IMR-90 (cell line): ENCODE measurements at places on chromosomes 5 and 9. TPM values are rescaled to one million over a fixed set of nuclear protein-coding genes. Genes with fewer than 3 reads are reported as not detected.
A peak's percentile ranks its signal among the peaks of the same experiment; 100 is the strongest.

Gene EPB41L4A
- under 0.01 TPM in 2 replicates for total RNA-seq

GRCh38 chr5:1444361-1445189 lies 665 bp downstream of the SLC6A3 start:
- peaks cover 73% of the 10 kb centered on the region for H3K27me3 ChIP-seq
- no peaks in the 10 kb centered on the region for H3K36me3 ChIP-seq
- H3K4me1 ChIP-seq, result no peaks in the 10 kb centered on the region
- DNase-seq, result no peak
- H3K4me3 ChIP-seq, result no peak overlapping the region
- no peak overlapping the region for H3K27ac ChIP-seq

DNA sequence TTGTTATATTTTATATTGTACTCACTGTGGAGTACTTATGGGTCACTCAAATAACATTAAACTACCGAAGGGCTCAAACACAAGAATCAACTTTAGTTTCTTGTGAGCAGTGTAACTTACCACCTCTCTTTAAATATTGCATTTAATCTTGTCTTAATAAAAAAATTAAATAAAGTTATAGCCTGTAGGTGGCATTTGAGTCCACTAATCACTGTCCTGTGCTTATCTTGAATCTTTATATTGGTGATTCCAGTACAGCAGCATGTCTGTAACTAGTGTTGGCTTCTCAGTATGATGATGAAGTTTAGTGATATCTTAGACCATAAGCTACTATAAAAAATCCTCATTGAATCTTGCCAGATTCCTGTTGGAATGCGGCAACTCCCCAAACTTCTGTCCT lies 313.8 kb downstream of the FAM170A start:
- H3K27ac ChIP-seq, result no peak overlapping the region
- no peaks in the 10 kb centered on the region for H3K27me3 ChIP-seq
- no peaks in the 10 kb centered on the region for H3K36me3 ChIP-seq
- H3K4me1 ChIP-seq, result no peaks in the 10 kb centered on the region

Gene CDH9
- total RNA-seq, result not detected in 2 replicates

Gene SLC36A3
- total RNA-seq, result not detected in 2 replicates

Gene GABRA1
- total RNA-seq, result not detected in 2 replicates

GRCh38 chr9:74496819-74497747 lies at the start of gene RORB:
Gene RORB, plus strand, starts transcription at chr9:74497335. Its CDS starts 642 bp downstream, at chr9:74497977.
- H3K27me3 ChIP-seq, result peaks cover 34% of the 10 kb centered on the region
- DNase-seq, result peak; percentile 5
- H3K4me1 ChIP-seq, result no peaks in the 10 kb centered on the region
- H3K36me3 ChIP-seq, result no peaks in the 10 kb centered on the region
- H3K27ac ChIP-seq, result no peak within 1 kb of the TSS

Gene MYMK
- not detected in 2 replicates for total RNA-seq

- peak overlapping the region; percentile 50; the same call in 1 of the 2 replicates for H3K27ac ChIP-seq
- no peak overlapping the region for H3K4me3 ChIP-seq
- DNase-seq, result peak; percentile 57
- peaks cover 7% of the 10 kb centered on the region for H3K4me1 ChIP-seq
- H3K27me3 ChIP-seq, result no peaks in the 10 kb centered on the region
- no peaks in the 10 kb centered on the region for H3K36me3 ChIP-seq
Observed at GRCh38 chr9:134607971-134608370, 33.6 kb upstream of the COL5A1 start.

DNA sequence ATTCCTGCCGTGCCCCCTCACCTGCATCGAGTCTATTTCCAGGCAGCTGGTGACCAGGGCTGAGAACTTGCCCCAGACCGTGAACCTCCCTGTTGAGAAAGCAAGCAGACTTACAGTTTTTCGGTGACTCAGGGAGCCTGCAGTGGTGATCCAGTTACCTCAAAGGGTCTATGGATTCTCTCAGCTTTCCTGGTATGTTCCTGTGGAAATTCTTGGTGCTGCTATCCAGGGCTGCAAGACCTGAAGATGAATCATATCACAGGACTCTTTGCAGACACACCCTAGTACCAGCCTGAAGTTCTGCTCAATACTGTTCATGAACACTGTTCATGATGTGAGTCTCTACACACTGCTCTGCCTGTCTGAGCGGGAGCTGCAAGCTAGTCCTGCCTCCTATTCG lies 154.7 kb downstream of the WDR70 start:
- no peaks in the 10 kb centered on the region for H3K27me3 ChIP-seq
- H3K36me3 ChIP-seq, result no peaks in the 10 kb centered on the region; the same call in 1 of the 2 replicates
- H3K4me1 ChIP-seq, result no peaks in the 10 kb centered on the region
- H3K27ac ChIP-seq, result no peak overlapping the region
- H3K4me3 ChIP-seq, result no peak overlapping the region
- DNase-seq, result peak; percentile 64

Gene AGPAT2
- 16.1 and 18.9 TPM in 2 replicates for total RNA-seq

- no peak for DNase-seq
- H3K4me1 ChIP-seq, result 0 out of 2 replicates have a peak, but pooled peaks cover 1% of the 10 kb centered on the region
- no peak overlapping the region for H3K27ac ChIP-seq
- H3K27me3 ChIP-seq, result no peaks in the 10 kb centered on the region; the same call in 1 of the 2 replicates
- H3K4me3 ChIP-seq, result no peak overlapping the region
Observed at GRCh38 chr5:17329571-17329970, 112.1 kb downstream of the BASP1 start.

Gene CDH10
- 0.18 and 0.28 TPM in 2 replicates for total RNA-seq

Gene TAF11L10
- total RNA-seq, result not detected in 2 replicates

Gene SRD5A1
- total RNA-seq, result 6.3 and 9.7 TPM in 2 replicates

GRCh38 chr5:137995077-137995748 lies 37.7 kb downstream of the FAM13B start:
- H3K27ac ChIP-seq, result no peak overlapping the region
- peaks cover 9% of the 10 kb centered on the region; the same call in 1 of the 2 replicates for H3K36me3 ChIP-seq
- H3K4me1 ChIP-seq, result peaks cover 8% of the 10 kb centered on the region
- H3K27me3 ChIP-seq, result no peaks in the 10 kb centered on the region

GRCh38 chr9:134834957-134835419 lies 45.6 kb upstream of the FCN2 start:
- H3K27me3 ChIP-seq, result no peaks in the 10 kb centered on the region
- DNase-seq, result no peak
- no peak overlapping the region for H3K27ac ChIP-seq
- no peaks in the 10 kb centered on the region for H3K4me1 ChIP-seq

DNA sequence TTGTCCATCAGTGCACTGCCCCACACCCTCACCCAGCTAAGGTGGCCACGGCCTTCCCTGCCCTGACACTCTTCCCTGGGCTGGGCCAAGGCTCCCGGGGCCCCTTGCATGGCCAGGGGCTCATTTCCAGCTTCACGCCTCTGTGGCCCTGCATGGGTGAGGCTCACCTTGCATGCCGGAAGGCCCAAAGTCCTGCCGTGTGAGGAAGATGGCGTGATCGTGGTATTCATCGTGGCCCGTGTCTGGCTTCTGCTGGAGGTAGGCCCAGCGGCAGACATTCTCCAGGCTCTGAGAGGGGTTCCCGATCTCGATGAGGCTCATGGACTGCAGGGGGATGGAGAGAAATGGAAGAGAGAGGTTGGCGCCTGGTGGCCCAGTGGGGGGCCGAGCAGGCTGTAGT lies 98.4 kb downstream of the ZNF354C start:
- H3K4me1 ChIP-seq, result no peaks in the 10 kb centered on the region
- H3K27ac ChIP-seq, result no peak overlapping the region
- no peaks in the 10 kb centered on the region for H3K27me3 ChIP-seq

DNA sequence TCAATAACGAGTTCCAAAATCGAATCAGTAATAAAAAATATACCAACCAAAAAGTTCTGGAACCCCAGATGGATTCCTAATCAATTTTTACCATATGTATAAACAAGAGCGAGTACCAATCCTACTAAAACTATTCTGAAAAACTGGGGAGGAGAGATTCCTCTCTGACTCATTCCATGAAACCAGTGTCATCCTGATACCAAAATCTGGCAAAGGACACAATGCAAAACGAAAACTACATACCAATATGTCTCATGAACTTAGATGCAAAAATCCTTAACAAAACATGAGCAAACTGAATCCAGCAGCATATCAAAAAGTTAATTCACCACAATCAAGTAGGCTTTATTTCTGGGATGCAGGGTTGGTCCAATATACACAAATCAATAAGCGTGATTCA lies 30.5 kb upstream of the MACIR start:
- H3K4me1 ChIP-seq, result no peaks in the 10 kb centered on the region
- DNase-seq, result no peak
- no peak overlapping the region for H3K4me3 ChIP-seq
- no peaks in the 10 kb centered on the region for H3K36me3 ChIP-seq
- H3K27ac ChIP-seq, result no peak overlapping the region

Gene DCTN4
- 50.2 and 56.1 TPM in 2 replicates for total RNA-seq

DNA sequence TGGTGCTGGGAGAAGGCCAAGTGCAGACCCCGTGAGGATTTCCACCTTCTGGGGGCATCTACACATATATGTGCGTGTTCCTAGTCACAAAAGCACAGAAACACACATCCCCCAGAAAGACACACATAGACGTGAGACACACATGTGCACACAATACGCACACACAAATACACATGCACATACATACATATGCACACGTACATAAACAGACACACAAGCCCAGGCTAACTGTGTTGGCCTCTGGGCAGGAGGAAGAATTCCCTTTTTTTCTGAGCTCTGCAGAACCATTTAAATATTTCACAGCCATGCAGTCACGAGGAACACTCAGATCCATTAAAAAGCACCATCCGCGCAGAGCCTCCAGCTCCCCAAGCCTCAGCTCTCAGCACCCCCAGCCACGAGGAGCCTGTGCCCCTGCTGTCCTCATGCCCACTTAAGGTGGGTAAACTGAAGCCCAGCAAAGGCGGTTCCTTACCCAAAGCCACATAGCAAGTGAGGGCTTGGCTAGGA lies 5.3 kb downstream of the NINJ1 start:
- H3K4me1 ChIP-seq, result peaks cover 39% of the 10 kb centered on the region
- H3K4me3 ChIP-seq, result no peak overlapping the region
- no peak for DNase-seq
- H3K36me3 ChIP-seq, result peaks cover 12% of the 10 kb centered on the region

DNA sequence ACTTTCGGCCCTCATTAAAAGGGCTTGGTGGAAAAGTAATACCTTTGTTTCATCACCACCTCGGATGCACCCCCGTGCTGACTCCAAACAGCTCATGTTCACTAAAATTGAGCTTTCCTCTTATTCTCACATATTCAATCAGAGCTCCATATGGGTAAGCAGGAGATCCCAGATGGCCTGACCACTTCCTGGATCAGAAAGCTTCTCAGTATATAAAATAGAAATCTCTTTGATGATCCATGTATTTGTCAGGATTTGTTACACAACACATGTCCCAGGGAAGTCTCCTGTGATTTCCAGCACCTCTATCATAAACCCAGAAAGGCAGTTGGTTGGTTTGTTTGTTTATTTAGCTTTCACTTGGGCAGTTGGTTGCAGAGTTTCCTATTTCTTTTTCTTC lies 402.0 kb downstream of the MLLT3 start:
- H3K27me3 ChIP-seq, result peaks cover 4% of the 10 kb centered on the region; the same call in 1 of the 2 replicates
- H3K36me3 ChIP-seq, result no peaks in the 10 kb centered on the region
- H3K4me1 ChIP-seq, result no peaks in the 10 kb centered on the region
- H3K4me3 ChIP-seq, result no peak overlapping the region

DNA sequence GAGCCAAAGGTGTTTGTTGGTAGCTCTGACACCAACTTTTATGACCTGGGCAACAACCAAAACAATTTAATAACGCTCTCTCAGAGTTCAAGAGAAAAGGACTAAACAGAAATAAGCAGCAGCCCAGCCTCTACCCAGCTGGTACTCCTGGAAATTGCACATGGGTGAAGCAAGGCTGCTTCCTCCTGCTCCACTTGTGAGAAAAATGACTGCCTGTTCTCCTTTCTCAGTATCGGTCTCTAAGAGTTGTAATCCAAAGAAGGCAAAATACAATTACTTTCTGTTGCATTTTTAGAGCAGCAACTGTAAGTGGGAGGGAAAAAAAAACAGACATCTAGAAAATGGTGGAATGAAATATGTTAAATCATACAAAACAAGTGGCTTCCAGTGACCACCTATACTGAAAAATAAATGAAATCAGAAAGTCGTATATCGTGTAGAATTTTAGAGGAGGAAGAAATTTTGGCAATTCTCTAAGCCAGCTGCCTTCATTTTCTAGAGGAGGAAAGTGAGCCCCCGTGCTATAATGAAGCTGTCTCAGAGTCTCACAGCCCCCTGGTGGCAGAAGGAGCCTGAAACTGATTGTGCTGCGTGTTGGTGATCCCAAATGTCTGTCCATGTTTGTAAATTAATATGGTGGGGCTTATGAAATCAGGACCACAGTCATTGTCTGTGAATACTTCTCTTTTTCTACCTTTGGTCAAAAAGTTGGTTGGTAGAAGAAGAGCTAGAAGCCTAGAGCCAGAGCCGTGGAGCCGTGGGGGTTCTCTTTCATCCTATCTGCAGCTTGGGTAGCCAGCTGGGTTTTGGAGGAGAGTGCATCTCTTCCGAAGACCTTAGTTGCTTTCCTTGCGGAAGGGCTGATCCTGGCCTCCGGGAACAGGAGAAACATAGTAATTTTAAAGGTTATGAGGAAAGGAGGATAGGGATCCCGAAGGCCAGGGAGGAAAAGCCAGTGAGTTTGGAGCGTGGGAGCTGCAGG lies 139.9 kb downstream of the PIP5K1B start:
- H3K27ac ChIP-seq, result no peak overlapping the region
- H3K4me1 ChIP-seq, result no peaks in the 10 kb centered on the region
- H3K27me3 ChIP-seq, result no peaks in the 10 kb centered on the region
- DNase-seq, result peak; percentile 8

Gene SLCO6A1
- total RNA-seq, result not detected in 2 replicates

DNA sequence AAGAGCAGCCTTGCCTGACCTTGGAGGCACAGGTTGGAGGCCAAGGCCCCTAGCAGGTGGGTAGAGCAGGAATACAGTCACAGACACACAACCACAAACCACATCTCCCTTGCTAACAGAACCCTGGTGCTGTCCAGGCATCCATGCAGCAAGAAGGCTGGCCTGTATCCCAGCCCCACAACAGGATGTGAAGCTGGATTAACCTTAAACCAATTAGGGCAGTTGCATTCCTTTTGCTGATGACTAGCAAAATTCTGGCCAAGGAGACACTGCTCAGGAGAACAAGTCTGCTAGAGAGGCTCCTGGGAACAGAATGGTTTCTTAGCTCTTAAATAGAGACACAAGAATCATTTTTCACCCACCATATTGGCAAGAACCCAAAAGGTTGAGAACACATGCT lies 97.8 kb downstream of the C5orf15 start:
- no peaks in the 10 kb centered on the region for H3K36me3 ChIP-seq
- no peaks in the 10 kb centered on the region for H3K4me1 ChIP-seq
- H3K27me3 ChIP-seq, result peaks cover 15% of the 10 kb centered on the region; the same call in 1 of the 2 replicates
- no peak overlapping the region for H3K27ac ChIP-seq

GRCh38 chr5:173653822-173654523 lies 37.5 kb upstream of the BOD1 start:
- no peaks in the 10 kb centered on the region for H3K4me1 ChIP-seq
- H3K36me3 ChIP-seq, result no peaks in the 10 kb centered on the region
- no peak for DNase-seq
- H3K27ac ChIP-seq, result no peak overlapping the region
- no peak overlapping the region for H3K4me3 ChIP-seq
- peaks cover 8% of the 10 kb centered on the region for H3K27me3 ChIP-seq
